ENCODE measurements at places on chromosomes 7 and 10. TPM values are rescaled to one million over a fixed set of nuclear protein-coding genes. Genes with fewer than 3 reads are reported as not detected.

Gene THSD7A
- total RNA-seq, result 0.06 TPM

DNA sequence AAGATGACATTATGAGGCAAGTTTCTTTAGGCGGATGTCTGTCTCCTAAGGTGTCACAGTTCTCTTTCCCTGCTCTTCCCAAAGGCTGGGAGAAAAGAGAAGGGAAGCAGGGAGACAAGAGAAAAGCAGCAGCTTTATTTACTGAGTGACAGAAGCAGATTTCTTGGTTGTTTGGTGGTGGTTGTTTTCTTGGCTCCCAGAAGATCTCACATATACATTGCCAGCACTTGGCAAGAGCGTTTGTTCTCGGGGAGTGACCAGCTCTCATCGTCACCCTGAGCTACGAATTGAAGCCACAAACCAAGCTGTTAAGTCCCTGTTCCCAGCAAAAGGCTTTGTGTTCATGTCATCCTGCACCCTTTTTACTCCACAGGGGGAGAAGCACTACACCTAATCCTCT lies 11.4 kb downstream of the CDHR3 start:
- no peak for DNase-seq

DNA sequence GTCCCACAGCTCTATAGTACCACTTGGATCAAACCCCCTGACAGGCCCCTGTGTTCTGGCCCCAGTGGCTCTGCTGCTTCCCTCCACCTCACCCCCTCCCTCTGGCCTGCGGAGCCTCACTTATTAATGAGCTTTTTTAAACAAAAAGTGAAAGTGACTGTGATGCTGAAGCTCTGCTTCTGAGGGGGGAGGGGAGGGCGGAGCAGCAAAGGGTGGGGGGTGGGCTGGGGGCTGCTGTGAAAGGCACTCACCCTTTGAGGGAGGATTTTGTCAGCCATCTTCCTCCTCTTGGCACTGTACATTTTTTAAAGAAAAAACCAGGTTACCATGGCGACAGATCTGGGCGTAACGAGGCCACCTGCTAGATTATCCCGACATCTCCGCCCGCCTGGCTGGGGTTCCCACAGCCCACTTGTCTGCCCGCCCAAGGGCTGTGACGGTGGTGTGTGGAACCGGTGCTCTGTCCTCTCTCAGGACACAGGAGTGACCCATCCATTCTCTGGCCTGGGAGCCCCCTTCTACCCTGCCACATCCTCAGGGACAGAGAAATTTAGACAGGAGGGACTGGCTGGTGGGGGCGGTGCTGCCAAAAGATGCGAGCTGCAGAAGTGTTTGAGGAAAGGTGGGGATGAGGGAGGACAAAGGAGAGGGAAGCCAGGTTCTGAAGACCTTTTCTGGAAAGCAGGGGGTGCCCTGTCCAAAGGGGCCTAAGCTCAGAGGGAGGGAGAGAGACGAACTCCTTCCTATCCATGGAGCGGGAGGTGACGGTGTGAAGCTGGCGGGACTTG lies 4.9 kb downstream of the SMARCD3 start:
- no peak for DNase-seq

GRCh38 chr7:113000316-113001020 lies 86.2 kb downstream of the GPR85 start:
- no peak for DNase-seq

- peak; percentile 2 for DNase-seq
These were observed 102.6 kb upstream of the LYZL1 start for GRCh38 chr10:29186221-29186620.

- no peak for DNase-seq
These were observed 22.3 kb upstream of the GDI2 start for GRCh38 chr10:5835446-5836095.

Gene CNTNAP2
- total RNA-seq, result 1.8 TPM

- no peak for DNase-seq
These were observed 39.8 kb upstream of the PCBD1 start for GRCh38 chr10:70928140-70928539.

GRCh38 chr10:124044143-124044862 lies 49.1 kb downstream of the CHST15 start:
- DNase-seq, result no peak

DNA sequence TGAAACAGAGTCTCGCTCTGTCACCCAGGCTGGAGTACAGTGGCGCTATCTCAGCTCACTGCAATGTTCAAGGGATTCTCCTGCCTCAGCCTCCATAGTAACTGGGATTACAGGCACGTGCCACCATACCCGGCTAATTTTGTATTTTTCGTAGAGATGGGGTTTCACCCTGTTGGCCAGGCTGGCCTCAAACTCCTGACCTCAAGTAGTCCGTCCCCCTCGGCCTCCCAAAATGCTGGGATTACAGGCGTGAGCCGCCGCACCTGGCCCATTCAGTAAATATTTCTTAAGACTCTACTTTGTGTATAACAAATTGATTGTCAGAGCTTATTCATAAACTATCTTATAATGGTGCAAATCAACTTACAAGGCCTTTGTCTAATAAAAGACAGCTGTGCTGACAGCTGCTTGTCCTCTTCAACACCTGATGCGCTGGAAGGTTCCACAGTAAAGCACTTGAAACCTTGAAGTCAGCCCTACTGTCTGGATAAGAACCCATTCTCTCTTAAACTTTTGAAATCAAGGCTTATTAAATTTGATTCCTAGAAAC lies 14.7 kb downstream of the ECHDC3 start:
- no peak for DNase-seq

- DNase-seq, result peak; percentile 64
These were observed 615.1 kb downstream of the SDK1 start for GRCh38 chr7:3916146-3916545.

Gene RTKN2
- 26.6 TPM for total RNA-seq

Gene GDF10
- not detected for total RNA-seq

DNA sequence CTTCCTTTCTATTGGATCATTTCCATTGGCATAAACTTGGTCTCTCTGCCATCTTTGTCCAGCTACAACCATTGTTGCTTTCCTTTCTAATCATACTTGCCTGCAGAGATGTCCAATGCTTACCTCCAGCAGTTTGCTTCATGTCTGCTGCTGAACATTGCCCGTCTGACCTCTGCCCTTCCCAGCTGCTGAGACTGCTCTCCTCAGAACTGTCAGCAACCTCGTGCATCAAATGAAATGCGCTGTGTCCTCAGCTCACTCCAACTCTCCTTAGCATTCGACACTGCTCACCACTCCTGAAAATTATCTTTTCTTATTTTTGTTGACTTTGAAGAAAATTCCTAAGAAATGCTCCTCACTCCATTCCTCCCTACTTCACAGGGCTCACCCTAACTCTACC lies 5.0 kb downstream of the FAM170B start:
- no peak for DNase-seq

Gene UPK3BL2
- 22.5 TPM for total RNA-seq

Measured in PC-3 (cell line).